ENCODE measurements at places on chromosomes 1 and 21.

- no peak for DNase-seq
These were observed 921 bp downstream of the SMPDL3B start for GRCh38 chr1:27935721-27936120.

DNA sequence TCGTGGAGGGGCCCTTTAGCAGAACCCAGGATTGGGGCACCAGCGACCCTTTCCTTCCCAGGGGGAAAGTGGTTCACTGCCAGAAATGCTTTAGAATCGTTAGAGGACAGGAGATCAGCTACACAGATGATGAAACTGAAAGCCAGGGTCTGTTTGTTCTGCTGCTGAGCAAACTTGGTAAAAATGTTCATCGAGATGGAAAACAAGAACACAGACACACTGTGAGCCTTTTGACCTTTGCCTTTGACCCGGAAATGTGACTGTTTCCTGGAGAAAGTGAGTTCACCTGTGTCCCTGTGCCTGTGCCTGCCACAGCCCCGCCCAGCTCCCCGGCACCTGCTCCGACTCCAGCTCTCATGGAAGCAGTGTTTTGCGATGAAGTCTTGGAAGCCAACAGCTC is 234.3 kb downstream of the CAMTA1 start:
- no peak for DNase-seq

DNA sequence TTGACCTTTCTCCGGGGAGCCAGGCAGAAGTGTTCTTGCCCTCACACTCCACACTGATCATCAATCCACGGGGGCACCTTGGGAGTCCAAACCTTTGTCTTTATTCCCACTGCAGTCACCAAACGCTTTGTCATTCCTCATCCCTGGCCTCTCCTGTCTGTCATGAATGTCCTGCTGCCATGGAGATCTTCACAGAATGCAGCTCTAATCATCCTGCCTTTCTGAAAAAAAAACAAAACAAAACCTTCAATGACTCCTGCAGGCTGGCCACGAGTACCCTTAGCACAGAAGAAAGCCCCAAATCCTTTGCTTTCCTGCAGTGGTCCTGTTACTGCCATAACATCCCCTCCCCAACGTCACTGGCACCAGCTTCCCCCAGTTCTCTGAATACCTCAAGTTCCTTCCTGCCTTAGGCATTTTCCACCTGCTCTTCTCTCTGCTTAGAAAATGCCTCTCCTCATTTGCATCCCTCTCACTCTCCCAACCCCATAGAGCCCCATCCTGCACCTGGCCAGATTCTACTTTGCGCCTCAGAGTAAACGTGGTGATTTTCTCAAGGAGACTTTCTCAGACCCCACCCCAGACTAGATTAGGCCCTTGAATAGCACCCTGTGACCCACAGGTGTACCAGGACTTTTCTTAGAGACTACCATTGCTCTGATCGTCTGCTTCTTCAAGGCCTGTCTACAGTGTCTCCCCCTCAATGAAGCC is 131.2 kb downstream of the AK5 start:
- DNase-seq = no peak

- DNase-seq = no peak
These were observed 241.8 kb upstream of the USP24 start for GRCh38 chr1:55456971-55457370.

DNA sequence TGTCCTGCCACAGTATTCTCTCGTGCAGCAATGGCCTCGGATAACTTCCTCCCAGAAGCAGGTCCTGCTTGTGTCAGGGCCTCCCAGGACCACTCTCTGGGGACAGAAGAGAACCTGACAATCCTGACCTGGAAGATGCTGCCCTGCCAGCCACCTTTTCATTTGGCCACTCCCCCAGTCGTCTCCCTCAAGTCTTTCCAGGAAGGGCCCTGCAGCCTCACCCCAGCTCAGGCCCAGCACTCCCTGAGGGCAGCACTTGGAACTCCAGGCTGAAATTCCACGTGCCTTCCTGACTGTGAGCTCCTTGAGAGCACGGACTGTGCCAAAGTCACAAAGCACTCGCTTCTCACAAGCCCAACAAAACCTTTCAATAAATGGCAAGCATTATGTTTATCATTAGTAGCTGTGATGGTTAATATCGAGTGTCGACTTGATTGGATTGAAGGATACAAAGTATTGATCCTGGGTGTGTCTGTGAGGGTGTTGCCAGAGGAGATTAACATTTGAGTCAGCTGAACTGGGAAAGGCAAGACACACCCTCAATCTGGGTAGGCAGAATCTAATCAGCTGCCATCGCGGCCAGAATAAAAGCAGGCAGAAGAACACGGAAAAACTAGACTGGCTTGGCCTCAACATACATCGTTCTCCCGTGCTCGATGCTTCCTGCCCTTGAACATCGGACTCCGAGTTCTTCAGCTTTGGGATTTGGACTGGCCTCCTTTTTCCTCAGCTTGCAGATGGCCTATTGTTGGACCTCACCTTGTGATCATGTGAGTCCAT is 2.3 kb upstream of the CLEC20A start:
- no peak for DNase-seq

- no peak for DNase-seq
These were observed 22.5 kb downstream of the MMEL1 start for GRCh38 chr1:2610036-2610959.

- peak; percentile 75 for DNase-seq
These were observed 90.1 kb upstream of the IRF2BP2 start for GRCh38 chr1:234699795-234700665.
